ENCODE measurements at places on chromosomes 7 and 10. TPM values are rescaled to one million over a fixed set of nuclear protein-coding genes. Genes with fewer than 3 reads are reported as not detected.

COX19 gene
- total RNA-seq: 7.9 TPM

TECTB gene
- total RNA-seq: not detected

CRCP gene
- total RNA-seq: 24.1 TPM

ITIH2 gene
- not detected for total RNA-seq

VPS37D gene
- total RNA-seq: 2.9 TPM

MMP21 gene
- total RNA-seq: not detected

CDC14C gene
- total RNA-seq: not detected

HKDC1 gene
- total RNA-seq: 0.08 TPM

All from hair follicular keratinocyte (primary cell).